ENCODE measurements at places on chromosomes 3 and 15.

DNA sequence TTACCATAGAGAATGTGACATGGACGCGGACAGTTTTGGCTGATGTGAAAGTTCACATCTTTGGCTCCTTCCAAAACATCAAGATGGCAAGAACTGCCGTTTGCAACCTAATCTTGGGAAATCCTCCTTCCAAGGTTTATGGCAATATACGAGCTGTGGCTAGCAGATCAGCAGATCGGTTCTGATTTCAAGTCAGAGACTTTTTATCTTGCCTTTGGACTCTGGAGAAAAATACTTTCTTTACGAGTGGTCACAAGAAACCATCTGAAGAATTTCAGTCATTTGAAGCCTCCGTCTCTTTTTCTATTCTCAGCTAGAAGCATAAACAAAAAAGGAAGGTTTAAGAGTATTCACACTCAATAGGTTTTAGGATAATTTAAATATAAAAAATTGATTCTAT lies 153.5 kb upstream of the MEIS2 start:
- ATAC-seq: no peak

DNA sequence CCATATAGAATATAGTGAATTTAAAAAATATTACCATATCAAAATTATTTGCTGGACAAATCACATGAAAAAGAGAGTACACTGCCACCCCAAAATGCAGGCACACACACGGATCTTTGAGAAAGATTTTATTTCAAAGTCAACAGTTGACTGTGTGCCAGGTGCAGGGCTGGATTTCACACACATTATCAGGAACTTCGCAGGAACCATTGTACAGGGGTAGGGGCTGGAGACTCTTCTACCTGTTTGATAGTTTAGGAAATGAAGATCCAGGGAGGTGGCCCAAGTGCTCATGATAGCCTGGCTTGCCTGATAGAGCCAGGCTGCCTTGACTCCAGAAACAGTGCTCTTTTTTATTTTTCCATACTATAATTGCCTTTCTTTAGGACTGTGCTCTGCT lies 54.2 kb downstream of the IL1RAP start:
- no peak for ATAC-seq

DNA sequence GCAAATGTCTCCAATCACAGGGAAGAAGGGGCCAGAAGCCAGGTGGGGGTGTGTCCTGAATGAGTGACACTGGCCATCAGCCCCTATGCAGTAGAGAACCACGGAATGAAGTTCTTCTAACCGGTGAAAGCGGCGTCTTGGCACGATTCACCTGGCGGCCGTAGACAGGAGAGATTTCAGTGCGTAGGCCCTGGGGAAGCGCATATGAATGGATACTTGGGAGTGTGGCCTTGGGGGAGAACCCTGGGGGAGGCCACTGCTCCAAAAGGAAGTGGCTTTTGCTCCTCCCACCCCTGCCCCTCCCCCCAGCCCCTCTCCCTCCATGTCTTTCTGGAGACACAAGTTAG lies 43.6 kb downstream of the RBPMS2 start:
- no peak for ATAC-seq

- no peak for ATAC-seq
These were observed 586.1 kb upstream of the DPPA4 start for GRCh38 chr3:109923431-109923830.

DNA sequence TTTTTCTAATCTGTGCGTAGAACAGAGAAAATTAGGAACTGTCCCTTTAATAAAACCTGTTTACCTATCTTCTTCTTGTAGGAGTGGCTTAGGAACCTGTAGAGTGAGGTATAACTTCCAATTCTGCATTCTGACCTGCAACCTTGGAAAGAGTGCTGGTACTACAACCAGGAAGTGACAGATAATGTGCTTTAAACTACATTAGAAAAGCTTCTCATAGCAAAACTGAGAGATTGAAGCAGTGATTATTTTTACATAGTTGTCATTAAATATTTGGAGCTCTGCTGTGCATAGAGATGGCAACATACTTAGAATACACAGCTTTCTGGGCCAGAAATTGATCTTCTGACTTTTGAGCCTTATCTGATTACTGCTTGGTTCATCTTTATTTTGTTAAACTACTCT lies 50.4 kb upstream of the ZDHHC23 start:
- ATAC-seq: no peak

DNA sequence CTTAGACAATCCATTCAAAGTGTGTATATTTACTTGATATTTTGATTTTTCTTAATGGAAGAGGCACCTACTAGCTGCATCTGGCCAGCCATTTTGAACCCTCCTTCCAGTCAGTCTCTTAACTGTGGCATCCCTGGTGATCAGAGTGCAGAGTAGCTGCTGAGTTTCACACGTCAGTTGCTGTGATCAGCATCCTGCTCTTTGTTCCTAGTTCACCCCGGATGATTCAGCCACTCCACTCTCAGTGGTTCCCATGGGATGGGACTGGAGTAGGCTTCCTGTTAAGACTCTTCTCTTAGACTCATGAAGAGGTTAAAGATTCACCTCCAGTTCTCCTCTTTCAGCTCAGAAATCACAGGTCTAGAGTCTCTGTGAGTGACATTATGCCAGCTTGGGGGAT lies 75.8 kb downstream of the STXBP5L start:
- no peak for ATAC-seq

- ATAC-seq: no peak
These were observed 104.3 kb upstream of the TSC22D2 start for GRCh38 chr3:150303768-150304167.

DNA sequence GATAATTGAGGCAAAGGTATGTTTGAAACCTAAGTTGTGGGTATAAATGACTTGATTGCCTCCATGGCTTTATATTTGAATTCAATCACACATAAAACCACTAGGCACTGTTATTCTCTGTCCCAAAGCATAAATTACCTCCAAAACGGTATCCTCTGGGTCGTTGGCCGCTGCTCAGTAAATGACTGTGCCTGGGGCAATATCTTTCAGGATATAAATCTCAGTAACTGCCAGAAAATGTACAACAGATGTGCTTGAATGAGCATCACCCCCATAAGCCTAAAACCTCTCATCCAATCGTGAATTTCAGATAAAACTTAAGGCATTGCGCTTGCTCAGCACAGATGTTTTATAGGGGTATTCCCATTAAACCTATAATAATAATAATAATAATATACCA lies 19.0 kb upstream of the C3orf49 start:
- no peak for ATAC-seq

GRCh38 chr3:178200316-178200715 lies 335.9 kb upstream of the KCNMB2 start:
- ATAC-seq: no peak
